ENCODE measurements at places on chromosomes 16 and 17.

DNA sequence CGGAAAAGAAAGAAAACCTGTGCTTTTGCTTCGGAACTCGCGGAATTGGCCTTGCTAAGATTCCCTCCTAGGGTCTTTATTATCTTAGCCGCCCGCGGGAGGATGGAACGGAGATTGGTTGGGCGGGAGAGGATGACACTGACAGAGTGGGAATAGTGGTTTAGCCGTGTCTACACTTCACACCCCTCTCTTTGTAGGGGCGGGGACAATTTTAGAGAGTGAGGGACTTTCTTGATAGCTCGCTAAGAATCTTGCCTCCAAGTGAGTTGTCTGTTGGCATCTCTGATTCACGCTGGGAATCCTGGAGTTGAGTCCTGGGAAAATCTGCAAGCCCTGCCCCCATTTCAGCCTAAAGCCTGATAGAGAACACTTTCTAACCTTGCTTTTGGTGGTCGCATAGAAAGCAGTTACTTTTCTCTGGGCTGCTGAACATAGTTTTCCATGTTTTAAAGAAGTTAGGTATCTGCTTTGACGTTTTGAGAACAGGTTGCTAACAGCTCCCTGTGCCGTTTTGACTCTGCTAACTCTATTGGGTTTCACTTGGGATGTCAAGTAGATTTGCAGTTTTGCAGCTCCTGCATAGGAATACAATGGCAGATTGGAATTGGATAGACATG lies 697 bp downstream of the NOL11 start:
- peak; percentile 51 for DNase-seq

DNA sequence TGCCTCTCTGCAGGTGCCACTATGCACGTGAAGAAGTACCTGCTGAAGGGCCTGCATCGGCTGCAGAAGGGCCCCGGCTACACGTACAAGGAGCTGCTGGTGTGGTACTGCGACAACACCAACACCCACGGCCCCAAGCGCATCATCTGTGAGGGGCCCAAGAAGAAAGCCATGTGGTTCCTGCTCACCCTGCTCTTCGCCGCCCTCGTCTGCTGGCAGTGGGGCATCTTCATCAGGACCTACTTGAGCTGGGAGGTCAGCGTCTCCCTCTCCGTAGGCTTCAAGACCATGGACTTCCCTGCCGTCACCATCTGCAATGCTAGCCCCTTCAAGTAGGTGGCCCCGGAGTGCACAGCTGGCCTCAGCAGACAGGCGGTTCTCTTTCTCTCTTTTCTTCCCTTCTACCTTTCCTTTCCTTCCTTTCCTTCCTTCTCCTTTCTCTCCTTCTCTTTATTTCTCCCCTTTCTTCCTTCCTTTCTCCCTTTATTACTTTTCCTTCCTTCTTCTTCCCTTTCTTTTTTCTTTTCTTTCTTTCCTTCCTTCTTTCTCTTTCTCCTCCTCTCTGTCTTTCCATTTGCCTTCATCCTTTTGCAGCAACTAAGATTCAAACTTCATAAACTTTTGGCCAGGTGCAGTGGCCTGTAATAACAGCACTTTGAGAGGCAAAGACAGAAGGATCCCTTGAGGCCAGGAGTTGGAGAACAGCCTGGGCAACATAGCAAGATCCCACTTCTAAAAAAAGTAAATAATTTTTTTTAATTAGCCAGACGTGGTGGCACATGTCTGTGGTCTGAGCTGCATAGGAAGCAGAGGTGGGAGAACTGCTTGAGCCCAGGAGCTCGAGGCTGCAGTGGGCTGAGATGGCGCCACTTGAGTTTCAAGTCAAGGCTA lies 46.7 kb downstream of the SCNN1B start:
- no peak for DNase-seq

DNA sequence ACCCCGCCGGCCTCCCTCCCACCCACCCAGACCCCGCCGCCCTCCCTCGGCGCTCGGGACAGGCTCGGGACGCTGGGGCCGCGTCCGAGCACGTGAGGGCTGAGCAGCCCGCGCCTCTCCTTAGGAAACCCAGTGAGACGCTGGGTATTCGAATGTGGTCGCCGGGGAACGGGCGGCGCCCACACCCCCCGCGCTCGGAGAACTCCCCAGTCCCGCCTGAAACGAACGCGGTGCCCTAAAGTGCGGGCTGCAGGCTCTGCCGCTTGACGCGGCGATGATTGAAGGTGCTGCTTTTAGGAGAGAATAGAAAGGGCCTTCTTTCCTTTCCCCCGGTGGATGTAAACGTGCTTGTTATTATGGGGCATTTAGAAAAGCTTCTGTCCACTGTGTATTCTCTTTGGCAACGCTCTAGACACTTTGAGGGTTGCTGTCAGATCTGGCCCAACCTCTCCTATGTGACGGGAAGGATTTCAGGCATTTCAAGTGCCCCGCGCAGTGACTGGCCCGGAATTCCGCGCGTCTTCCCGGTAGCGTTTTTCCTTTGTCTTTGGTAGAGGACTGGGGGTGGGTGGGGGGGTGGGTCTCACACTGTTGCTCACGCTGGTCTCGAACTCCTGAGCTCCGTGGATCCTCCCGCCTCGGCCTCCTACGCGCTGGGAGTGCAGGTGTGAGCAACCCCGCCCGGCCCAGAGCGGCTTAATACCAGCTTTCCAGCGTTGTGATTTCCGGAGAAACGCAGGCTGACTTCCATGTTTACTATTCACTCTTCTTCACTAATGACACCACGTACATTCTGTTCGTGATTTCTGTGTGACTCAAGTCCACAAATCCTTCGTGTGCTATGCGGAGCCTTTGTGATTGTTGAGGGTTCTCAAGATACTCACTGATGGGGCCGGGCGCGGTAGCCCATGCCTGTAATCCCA lies 21.8 kb upstream of the FOXK2 start:
- peak; percentile 60 for DNase-seq

GRCh38 chr17:7959503-7960253 lies 27.7 kb downstream of the CNTROB start:
- no peak for DNase-seq

DNA sequence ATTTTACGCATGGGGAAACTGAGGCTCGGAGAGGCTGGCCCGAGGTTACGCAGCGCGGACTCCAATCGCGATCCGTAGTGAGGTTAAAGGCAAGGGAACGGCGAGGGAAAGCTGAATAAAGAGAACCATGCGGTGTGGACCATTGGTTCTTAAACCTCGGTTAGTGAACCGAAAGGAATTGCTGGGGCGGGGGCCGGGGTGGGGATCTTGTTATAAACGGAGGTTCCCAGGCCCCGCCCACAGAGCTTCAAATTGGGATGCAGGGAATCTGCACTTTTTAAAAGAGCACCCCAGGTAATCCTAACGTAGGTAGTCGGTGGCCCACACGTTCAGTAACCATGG lies 524 bp downstream of the IQCK start:
- DNase-seq: no peak
